ENCODE measurements at places on chromosomes 16 and 17. TPM values are rescaled to one million over a fixed set of nuclear protein-coding genes. Genes with fewer than 3 reads are reported as not detected.

The SHISA9 gene
- not detected for polyA plus RNA-seq

The FOXO3B gene
- polyA plus RNA-seq = not detected

The CES5A gene
- polyA plus RNA-seq = not detected

The GCGR gene
- not detected for polyA plus RNA-seq

The HOXB5 gene
- not detected for polyA plus RNA-seq

The CD300H gene
- not detected for polyA plus RNA-seq

Data from immature natural killer cell (primary cell).